Stimulated activated effector memory CD8-positive, alpha-beta T cell treated with anti-CD3 and anti-CD28 coated beads, Interleukin-12 subunit alpha, Interleukin-12 subunit beta, amount 100 ng/mL, for 72 hours (primary cell): ENCODE measurements at places on chromosomes 6 and 20.
A peak's percentile ranks its signal among the peaks of the same experiment; 100 is the strongest.

- DNase-seq: peak; percentile 51
Measured at GRCh38 chr6:134317471-134318131, at the start of gene SGK1. Gene SGK1 (minus strand): TSS chr6:134318112. CDS start chr6:134317460, 652 bp downstream.

DNA sequence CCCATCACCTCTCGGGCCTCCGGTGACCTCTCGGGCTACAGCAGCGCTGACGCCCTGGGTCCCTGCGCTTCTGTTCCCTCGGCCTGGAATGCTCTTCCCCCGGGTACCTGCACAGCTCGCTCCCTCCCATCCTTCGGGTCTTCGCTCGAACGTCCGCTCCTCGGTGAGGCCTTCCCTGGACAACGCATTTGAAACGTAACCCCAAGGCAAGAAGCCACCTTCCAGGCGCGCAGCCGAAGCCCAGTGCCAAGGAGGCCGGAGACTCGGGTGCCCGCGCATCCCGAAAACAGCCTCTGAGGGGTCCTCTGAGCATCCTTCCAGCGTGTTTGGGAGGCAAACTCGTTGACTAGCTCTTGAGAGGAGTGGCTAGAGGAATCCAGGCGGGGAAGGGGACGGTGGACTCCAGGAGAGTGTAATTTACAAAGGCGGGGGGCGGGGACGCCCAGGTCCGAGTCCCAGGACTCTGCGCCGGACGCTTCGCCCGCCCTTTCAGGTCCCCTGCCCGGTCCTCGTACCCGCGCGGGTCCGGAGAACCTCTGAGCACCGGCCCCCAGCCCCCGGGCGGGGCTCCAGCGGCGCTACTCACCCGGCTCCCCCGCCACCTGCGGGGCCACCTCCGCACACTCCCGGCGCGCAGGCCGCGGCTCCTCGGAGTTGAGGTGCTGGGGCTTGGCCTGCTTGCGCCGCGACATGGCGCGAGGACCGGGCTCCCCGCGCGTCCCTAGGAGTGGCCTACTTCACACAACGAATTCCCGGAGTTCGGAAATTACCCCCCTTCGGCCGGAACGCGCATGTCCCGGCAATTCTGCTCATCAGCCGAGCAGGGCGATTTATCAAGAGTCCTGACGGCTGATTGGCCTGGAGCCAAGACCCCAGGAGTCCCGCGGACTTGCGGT lies 86.8 kb downstream of the ZFP64 start:
- peak; percentile 50 for DNase-seq

DNA sequence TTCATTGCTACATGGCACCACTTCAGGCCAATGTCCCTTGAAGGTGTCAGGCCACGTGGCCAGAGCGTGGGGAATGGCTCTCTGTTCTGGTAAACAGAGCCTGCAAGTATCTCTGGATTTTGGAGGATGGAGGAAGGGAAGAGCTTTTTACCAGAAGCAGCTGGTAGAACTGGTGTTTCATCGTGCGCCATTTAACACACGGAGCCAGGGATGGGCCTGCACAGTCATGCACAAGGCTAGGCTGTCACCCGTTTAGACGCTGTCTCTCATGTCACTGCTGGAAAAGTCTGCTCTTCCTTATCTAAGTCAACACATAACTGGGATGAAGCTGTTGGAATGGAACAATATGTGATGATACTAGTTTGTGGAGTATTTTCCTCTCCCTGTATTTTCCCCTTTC lies 123.9 kb downstream of the IBTK start:
- no peak for DNase-seq

- DNase-seq: no peak
Measured at GRCh38 chr6:101853231-101854085, 459.9 kb downstream of the GRIK2 start.

DNA sequence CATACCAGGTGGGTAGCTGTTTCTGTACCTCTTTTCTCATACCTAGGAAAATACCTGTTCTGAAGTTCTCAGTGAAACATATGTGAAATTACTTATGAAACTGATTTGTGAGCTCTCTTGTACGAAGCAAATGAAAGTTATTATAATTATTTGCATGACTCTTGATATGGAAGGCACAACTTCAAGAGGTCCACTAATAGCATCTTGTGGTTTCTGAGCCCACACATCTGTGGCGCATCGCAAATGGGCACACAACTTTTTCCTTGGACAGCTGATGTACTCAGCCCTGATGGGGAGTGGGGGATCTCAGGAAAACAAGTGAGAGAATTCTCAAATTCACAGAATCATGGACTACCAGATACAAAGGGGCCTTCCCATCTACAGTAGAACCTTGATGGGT lies 432.3 kb downstream of the CD83 start:
- no peak for DNase-seq

GRCh38 chr20:54064939-54065338 lies 5.5 kb downstream of the BCAS1 start:
- no peak for DNase-seq

GRCh38 chr20:39117491-39117890 lies 155.3 kb downstream of the DHX35 start:
- no peak for DNase-seq

- DNase-seq: no peak
Measured at GRCh38 chr20:2101057-2101864, at the start of gene STK35. Gene STK35 (plus strand): TSS chr20:2101827. CDS start chr20:2101882, 55 bp downstream.

GRCh38 chr20:47113362-47114109 lies 218.9 kb downstream of the EYA2 start:
- no peak for DNase-seq

DNA sequence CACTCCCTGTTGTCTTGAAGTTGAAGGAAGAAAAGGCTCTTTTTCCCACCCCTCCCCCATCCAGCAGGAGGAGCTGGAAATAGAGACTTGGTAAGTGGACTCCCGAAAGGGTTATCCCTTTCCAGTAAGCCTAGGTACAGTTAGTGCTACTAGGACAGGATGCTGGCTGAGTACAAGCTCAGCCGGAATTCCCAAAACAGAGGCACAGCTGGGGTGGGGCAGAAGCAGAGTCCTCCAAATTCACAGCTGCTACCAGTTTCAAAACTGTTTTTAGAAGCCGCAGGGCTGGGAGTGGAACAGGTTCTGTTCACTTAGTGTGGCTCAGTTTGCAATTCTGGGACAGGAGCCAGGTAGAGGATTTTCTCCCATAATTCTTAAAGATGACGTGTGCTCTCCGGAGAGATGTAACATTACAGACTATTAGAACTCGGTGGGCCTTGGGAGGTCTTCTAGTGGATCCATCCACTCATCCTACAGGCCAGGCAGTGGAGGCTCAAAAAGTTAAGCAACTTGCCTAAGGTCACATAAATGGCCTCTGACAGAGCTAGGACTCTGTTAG lies 19.0 kb upstream of the UTRN start:
- DNase-seq: no peak

DNA sequence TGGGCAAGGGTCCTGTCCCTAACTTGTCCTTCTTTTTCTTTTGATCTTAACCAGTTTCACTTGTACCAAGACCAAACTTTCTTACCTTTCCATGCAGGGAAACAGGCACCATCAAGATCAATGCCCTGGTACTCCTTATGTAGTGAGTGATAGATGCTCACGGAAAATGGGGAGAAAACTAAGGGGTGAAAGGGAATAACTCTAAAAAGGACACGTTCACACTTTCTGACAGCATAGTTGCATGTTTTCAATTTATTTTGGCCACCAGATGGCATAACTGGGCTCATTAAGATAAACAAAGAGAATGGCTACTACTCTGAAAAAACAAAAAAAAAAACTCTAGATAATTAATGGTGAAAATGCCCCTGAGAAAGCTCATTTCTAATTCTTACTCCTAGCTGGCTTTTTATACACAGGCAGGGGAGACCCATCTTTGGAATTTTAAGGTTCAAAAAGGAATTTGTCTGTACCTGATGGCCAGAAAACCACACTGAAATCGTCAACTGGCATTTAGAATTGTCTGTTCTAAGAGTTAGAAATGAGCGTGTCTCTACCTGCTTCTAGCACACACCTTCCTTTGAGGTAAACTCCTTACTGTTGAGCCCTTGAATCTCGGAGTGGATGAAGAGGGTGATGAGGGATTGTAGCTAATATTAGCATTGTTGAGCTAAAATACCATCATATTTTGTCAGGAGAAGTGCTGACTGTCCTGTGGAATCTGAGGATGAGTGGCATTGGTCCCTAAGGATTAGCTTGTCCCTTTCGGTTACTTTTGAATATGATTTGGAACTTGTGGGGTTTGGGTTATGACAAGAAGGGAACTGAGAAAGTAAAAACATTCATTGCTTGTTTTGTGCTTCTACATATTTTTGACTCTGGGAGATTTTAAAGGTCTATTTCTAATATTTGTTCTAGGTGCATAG lies 62.2 kb upstream of the DDR1 start:
- DNase-seq: no peak

GRCh38 chr20:59016795-59017492 lies 2.3 kb upstream of the TUBB1 start:
- DNase-seq: no peak

DNA sequence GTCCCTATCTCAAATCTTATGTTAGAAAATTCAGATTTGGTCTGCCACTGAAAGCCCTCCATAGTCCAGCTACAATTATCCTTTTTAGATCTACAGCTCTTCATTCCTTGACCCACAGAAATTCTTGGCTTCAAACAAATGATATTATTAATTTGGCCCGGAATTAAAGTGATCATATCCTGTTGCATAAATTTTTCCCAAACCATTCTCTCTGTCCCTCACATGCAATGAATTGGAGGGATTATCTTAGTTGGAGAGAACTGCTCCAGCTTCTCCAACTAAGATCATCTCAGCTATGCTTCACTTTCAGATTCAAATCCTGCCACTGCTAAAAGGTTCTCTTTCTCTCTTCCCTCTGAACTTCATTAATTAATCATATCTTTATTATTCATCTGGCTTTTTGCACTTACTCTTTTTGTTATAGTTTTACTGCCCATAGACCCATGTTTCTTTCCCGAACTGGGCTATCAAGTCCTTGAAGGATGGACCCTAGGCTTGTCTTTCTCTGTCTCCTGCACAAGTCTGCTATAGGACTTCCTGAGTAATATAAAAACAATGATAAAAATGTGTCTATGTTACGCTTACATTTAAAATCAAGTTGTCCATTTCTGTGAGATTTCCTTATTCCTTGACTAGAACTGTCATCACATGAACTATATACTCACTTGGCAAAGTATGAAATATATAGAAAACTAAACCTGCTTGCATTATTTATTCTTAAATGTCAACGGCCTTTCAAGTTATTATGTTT lies 493.9 kb upstream of the MARCKS start:
- DNase-seq: no peak

- no peak for DNase-seq
Measured at GRCh38 chr20:48524582-48524981, 303.2 kb downstream of the PREX1 start.

- DNase-seq: no peak
Measured at GRCh38 chr6:165821754-165822153, 158.7 kb upstream of the PDE10A start.

DNA sequence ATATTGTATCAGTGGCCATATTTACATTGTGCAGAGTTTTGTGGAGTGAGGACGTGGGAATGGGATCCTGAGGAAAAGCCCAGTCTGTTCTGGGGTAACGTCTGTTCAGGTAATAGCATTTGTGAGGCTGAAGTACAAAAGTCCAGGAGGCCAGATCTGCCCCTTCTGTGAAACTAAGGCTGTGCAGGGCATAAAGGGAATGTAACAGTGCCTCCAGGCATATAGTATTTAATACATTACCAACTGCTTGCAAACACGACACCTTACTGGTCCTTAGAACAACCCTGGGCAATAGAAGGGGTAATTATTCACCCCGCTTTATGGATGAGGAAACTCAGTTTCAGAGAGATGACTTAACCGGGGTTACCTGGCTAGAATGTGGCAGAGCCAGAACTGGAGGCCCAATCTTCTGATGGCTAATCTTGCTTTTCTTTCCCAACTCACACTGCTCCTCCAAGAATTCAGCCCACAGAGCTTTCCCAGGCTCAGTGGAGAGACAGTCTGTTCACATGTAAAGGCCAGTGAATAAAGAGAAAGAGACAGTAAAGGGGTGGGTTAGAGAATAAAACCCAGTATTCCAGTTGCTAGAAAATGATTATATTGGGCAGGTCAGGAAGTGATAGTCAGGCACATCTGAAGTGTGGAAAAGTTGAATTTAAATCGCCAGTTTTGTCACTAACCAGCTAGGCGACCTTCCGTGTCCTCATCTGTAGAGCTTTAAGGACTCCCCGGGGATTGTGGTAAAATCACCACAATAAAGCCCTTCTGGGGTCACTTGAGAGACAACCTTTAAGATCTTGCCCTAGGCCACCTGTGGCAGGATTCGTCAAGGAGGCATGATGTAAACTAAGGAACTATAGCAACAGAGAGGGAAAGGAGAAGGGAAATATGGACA lies 280.7 kb upstream of the CITED2 start:
- DNase-seq: no peak

DNA sequence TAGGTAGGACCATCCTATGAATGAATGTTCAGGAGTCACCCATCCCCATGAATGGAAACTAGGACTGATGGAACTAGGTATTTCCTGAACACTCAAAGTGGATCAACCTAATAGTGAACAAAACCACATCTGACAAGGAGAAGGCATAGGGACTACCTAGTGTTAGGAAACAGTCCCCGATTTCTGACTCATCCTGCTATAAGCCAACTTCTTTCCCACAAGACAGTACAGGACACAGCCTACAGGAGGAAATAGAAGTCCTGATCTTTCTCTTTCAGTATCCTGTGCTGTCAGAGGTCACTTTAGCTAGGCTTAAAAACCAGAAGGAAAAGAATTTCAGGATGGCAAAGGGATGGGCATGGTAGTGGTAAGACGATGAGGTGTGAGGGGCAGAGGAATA lies 19.5 kb upstream of the GMDS start:
- no peak for DNase-seq

- DNase-seq: no peak
Measured at GRCh38 chr6:34947561-34947960, 58.5 kb downstream of the ANKS1A start.

- no peak for DNase-seq
Measured at GRCh38 chr20:7772371-7772770, 167.9 kb downstream of the HAO1 start.

DNA sequence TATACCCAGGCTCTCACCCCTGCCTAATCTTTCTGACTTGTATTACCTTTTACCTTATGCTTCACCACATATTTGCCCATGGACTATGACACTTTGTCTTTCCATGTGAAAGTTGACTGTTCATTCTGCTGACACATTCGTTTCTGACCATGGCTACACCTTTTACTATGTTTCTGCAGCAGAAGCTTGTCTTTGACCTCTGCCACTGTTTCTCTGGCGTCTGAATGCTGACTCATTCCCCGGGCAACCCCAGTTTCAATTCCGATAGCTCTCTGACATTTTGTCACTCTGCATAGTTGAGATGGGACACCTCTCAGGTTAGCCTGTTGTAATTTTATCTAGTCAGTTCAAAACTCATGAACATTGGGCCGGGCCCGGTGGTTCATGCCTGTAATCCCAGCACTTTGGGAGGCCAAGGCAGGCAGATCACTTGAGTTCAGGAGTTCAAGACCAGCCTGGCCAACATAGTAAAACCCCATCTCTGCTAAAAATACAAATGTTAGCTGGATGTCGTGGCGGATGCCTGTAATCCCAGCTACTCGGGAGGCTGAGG lies 50.7 kb downstream of the SLC26A8 start:
- DNase-seq: peak; percentile 75

DNA sequence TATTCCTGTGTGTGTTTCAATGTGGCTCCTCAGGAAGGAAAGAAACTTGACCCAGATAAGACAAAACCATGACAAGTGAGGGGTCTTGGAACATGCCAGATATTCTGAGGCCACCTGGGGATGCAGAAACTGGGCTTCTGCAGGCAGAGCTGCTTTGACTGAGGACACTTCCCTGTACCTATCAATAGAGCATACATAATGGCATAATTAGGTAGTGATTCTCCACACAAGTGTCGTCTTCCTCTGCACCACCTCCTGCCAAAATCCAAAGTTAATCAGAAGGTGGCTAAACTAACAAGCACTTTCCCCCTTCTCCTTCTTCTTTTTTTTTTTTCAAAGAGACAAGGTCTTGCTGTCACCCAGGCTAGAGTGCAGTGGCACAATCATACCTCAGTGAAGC lies 97.1 kb downstream of the KIF13A start:
- no peak for DNase-seq

- peak; percentile 22 for DNase-seq
Measured at GRCh38 chr6:90000864-90001731, 106.8 kb downstream of the GJA10 start.
